HL-60 (cell line): ENCODE measurements at places on chromosomes 1 and 21.

DNA sequence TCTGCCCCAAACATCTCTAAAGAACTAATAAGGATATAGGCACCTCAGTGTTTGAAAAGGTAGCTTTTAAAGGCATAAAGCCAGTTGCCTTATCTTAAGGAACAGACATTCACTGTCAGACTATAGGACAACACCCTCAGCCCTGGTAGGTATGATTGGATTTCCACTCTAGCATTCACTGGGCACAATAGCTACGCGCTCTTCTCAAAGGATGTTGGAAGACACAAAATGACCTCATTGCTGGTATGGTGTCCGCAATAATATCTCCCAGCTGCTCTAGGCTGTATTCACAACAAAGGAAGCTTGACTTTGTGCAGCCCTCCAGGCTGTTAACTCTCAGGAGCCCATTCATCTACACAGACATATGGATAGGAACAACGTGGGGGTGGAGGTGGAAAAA is 119.4 kb upstream of the CXADR start:
- DNase-seq, result no peak

- peak; percentile 45 for DNase-seq
These were observed 37.3 kb upstream of the IL10 start for GRCh38 chr1:206809504-206810084.

DNA sequence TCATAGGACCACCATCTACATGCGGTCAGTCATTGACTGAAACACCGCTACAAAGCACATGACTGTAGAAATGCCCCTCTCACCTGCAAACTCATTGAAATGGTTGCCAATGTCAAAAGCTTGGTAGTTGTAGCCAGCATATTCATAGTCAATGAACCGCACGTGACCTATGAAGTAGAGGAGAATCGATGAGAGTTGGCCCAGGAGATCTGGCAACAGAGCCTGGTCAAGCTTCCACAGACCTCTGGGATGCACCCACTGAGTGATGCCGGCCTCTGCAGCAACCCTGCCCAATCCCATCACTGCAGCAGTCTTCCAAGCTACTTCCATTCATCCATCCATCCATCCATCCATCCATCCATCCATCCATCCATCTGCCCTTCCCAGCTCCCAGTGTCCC is 11.9 kb downstream of the ETNK2 start:
- no peak for DNase-seq

GRCh38 chr1:112304612-112305011 is 91.4 kb upstream of the CTTNBP2NL start:
- DNase-seq, result no peak

- no peak for DNase-seq
These were observed 54.4 kb downstream of the NTMT2 start for GRCh38 chr1:170200161-170200560.

- no peak for DNase-seq
These were observed 16.0 kb upstream of the GCLM start for GRCh38 chr1:93925206-93925605.

GRCh38 chr1:64263856-64264255 is 60.4 kb downstream of the UBE2U start:
- no peak for DNase-seq

DNA sequence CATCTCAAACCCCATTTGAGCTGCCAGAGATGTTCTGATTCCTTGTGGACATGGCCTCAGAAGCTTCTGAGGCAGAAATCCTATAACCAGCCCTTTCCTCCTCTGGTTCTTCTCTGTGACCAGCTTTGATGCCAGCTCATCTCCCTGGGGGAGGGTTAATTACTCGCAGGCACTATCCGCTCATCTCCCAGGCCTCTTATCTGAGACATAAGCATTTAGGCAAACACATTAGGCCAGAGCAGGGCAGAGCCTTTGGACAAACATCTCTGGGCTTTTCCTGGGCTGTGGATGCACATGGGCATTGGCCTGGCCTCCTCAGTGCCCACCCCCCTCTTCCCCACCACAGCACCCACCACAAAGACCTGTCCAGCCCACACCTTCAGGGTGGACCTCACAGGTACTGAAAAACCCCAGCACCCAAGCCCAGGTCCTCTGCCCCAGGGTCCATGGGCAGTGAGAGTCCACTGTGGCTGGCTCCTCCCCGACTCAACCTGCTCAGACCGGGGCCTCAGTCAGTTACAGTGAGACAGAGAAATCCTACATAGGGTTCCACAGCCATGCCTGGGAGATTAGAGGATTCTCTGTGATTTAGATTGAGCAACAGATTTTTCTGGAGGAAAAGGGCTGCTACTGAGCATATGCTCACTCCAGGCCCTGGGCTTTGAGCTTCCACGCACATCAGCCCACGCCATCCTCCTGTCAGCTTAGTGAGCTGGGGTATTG is 26.9 kb downstream of the IGSF21 start:
- no peak for DNase-seq

DNA sequence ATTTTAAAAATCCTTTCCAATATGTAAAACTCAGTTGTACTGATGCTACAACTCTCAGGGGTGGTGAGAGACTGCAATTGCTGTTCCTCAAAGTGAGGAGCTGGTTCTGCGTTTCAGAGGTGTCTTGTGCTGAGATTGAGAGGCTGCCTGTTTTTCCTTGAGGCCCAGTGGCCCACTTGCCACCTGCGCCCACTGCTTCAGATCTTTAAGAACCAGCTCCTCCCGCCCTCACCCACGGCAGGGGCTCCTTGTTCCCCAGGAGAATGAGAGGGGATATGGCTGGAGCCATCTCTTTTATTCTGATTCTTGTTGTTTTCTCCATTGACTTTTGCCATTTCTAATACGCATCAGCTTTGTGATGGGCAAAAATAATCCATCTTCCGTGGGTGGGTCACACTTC is 45.5 kb downstream of the EVA1C start:
- no peak for DNase-seq

DNA sequence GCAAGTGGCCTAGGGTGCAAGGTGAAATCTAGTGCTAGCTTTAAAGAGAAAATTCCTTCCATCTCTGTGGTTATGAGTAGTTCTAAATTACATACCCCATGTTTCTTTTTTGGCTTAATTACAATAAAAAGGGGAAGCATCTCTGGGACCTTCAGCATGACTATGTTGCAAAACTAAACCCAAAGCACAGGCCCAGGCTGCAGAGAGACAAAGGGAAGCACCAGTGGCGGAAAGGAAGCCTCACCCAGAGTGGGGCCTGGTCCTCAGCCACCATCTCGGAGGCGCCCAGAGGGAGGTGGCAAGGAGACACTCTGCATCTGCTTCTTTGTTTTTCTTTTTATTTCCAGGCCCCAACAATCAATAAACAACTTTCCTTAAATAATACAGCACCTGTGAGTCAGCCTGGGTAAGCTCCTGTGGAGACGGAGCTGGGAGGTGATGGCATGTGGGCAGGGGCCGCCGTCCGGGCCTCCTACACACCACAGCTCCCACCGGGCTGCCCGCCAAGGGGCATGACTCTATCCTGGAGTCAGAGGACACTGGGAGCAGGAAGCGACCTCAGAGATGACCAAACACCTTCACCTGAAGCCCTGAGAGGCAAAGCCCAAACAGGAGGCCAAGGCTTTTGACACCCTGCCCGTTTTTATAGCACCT is 21.7 kb downstream of the ITPKB start:
- peak; percentile 73 for DNase-seq

- no peak for DNase-seq
These were observed 80.3 kb upstream of the DPH5 start for GRCh38 chr1:101105877-101106276.

DNA sequence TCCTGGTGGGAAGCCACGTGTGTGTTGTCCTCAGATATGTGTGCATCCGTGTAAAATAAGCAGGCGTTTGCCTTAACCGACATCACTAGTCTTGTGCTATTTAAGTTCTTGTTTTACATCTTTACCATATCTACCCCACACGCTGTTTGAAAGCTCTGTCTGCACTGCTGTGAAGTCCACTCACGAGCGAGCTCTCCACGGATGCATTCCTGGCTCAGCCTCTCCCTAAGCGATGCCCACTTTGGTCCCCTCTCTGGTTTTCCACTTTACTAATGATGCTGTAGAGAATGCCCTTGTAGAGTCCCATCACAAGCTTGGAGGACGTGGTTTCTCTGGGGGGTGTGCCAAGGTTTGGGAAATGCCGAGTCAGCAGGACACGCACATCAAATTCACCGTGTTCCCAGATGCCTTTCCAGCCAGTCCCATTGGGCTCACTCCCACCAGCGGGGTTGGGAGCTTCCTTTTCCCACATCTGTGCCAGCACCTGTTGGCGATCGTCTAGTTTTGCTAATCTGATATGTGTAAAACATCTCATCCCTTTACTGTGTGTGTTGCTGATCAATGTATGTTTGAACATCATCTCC is 43.8 kb downstream of the ACTL8 start:
- DNase-seq, result no peak

DNA sequence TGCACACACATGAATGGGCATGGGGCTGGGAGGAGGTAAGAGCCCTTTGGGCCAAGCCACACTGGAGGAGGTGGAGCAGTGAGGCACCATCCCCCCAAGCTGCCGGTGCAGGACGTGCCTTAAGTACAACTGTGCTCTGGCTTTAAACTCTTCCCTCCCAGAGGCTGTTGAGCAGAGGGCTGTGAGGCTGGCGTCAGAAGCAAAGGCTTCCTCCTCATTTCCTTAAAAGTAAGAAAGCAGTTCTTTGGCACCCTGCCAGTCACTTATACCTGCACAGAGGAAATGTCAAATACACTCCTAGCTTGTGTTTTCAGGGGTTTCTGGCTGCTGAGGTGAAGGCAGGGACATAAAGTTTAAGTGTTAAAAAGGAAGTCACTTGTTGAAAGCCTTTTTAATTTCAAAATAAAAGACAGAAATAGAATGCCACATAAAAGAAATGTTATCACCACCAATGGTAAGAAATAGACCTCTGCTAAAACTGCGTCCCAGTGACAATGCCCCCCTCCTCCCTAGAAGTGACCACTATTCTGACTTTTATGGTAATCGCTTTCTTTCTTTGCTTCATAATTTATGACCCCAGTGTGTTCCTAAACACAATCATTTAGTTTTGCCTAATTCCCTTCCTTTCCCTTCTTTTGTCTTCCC is 33.0 kb downstream of the LAMC2 start:
- DNase-seq, result peak; percentile 37

- DNase-seq, result no peak
These were observed 2.0 kb downstream of the C1orf232 start for GRCh38 chr1:26166719-26167281.

DNA sequence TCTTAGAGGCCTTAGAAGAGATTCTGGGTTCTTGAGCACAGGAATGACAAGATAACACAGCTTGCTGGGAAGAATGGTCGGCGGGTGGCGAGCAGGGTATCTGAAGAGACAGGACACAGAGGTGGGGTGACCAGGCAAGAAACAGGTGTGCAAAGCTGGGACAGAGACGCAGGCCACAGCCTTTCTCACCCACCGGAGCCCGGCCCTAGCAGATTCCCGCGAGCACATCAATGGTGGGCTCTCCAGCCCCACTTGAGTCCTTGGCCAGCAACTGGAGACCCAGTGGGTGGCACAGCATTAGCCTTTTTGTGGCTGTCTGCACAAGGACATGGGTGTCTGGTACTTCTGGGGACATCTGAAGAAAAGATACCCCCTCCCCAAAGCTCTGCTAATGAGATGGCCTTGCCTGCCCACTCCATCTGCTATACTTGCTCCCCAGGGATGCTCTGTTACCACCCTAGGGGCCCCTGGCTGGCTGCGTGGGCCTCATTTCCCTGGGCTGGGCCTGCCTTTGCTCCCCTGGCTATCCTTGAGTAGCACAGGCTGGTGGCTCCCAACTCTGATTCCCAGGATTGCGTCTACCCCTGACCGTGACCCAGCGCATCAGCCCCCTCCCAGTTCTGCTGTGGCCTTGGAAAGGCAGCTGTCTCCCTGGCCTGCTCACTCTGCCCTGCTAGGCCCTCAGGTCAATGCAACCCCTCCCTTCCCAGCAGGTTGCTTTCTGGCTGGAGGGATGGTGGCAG is 127.2 kb upstream of the ADAR start:
- no peak for DNase-seq

- no peak for DNase-seq
These were observed 148.9 kb downstream of the PBX1 start for GRCh38 chr1:164707868-164708331.

GRCh38 chr1:193285641-193286040 is 99.2 kb upstream of the B3GALT2 start:
- no peak for DNase-seq
